T-helper 17 cell (primary cell): ENCODE measurements at places on chromosomes 3 and 15.

- DNase-seq = no peak
Observed at GRCh38 chr15:31586841-31587240, 260.2 kb downstream of the KLF13 start.

DNA sequence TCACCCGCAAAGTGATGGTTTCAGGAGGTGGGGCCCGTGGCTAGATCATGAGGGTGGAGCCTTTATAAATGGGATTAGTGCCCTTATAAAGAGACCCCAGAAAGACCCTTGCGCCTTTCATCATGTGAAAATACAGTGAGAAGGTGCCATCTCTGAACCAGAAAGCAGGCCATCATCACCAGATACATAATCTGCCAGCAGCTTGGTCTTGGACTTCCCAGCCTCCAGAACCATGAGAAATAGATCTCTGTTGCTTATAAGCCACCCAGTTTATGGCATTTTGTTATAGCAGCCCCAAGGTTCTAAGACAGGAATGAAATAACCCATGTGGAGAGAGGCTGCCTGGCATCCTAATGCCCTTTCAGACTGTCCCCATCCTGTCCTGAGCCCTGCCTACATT is 127.8 kb upstream of the SMAD3 start:
- DNase-seq = no peak

DNA sequence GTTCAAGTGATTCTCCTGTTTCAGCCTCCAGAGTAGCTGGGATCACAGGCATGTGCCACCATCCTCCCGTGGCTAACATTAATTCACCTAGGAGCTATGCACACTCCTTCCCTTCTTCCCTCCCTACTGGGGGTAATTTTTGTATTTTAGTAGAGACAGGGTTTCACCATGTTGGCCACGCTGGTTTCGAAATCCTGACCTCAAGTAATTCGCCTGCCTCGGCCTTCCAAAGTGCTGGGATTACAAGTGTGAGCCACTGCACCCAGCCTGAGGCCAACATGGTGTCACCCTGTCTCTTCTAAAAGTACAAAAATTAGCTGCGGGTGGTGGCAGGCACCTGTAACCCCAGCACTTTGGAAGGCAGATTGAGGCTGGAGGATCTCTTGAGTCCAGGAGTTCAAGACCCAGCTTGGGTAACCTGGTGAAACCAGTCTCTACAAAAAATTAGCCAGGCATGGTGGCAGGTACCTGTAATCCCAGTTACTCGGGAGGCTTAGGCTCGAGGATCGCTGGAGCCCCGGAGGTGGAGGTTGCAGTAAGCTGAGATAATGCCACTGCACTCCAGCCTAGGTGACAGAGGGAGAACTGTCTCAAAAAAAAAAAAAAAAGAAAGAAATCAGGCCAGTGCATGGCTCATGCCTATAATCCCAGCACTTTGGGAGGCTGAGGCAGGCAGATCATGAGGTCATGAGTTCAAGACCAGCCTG is 6.1 kb downstream of the RNU5B-1 start:
- no peak for DNase-seq

- no peak for DNase-seq
Observed at GRCh38 chr3:95615592-95616310, 1198.6 kb upstream of the EPHA6 start.
